ENCODE measurements at places on chromosomes 6 and 20.

DNA sequence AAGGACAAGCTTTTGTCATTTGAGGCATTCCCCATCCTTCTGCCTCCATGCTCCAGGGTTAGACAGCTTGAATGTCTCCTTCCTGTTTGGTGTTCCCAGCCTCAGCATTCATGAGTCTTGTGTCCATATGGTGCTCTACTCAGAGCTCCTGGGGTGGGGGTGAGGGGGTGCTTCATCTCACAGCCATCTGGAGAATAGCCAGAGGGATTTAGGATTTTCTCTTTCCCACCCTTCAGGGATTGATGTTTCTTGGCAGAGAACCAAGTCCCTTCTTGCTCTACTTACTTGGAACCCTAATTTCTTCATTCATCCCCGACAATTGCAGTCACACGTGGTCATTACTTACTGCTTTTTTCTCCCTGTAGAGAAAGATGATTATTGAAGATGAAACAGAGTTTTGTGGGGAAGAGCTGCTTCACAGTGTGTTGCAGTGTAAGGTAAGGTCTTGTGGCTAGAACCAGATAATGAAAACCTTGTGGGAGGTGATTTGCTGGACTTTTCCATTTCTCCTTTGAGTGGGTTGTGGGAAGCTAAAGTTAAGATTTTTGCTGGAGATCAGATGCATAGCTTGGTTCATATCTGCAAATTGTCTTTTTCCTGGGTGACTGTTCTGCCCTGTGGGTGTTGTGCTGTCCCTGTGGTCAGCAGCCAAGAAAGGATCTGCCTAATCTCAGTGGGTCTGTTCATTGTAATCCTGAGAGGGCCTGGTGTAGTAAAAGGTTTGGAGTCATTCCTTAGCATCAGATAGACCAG, 18.6 kb downstream of the CMTR1 start:
- no peak for DNase-seq

GRCh38 chr20:52402514-52402913, 210.9 kb upstream of the ZFP64 start:
- DNase-seq: no peak

GRCh38 chr20:8330319-8330784, 198.3 kb downstream of the PLCB1 start:
- no peak for DNase-seq

DNA sequence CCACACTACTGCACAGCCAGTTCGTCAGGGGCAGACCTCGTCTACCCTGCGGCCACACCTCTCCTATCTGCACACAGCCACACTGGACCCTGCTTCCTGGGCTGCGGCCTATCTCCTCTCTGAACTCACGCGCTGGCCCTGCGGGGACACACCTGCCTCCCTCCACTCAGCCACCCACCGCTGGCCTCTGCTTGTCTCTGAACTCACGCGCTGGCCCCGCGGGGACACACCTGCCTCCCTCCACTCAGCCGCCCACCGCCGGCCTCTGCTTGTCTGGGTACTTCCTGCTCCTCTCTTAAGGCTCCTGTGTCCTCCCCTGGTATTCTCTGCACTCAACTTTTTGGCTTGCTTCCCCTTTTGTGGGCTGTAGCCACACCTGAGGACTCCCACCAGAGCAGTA, 52.3 kb downstream of the HUS1B start:
- DNase-seq: no peak

GRCh38 chr6:151716526-151716932, 91.0 kb upstream of the ESR1 start:
- no peak for DNase-seq

DNA sequence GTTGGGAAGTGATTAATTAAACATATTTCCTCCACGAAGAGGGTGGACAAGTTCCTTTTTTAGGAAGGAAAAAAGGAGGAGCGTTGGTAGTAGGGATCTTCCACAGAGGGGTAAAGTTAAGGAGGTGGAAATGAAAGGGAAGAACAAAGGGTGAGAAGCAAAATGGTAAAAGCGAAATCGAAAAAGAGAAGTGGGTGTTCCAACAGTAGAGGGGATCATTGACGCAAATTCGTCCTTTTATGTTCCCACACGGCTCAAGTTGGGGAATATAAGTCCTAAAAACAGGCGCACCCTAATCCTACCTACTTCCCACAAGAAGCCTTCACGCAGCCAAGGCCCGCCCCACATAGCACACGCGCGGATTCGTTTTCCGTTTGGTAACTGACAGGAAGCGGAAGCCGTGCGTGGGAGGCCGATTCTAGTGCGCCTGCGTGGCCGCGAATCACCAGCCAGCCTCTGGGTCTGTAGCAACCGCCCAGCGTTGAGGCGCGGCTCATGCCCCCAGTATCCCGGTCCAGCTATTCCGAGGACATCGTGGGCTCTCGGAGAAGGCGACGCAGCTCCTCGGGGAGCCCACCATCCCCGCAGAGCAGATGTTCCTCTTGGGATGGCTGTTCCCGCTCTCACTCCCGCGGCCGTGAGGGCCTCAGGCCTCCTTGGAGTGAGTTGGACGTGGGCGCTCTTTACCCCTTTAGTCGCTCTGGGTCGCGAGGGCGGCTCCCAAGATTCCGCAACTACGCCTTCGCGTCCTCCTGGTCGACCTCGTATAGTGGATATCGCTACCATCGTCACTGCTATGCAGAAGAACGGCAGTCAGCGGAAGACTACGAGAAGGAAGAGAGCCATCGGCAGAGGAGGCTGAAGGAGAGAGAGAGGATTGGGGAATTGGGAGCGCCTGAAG, at the start of gene NKAPL:
NKAPL (plus strand) TSS at position 421 of the 901 bp plus-strand sequence; CDS start at position 496, 75 bp downstream.
- peak; percentile 60 for DNase-seq

DNA sequence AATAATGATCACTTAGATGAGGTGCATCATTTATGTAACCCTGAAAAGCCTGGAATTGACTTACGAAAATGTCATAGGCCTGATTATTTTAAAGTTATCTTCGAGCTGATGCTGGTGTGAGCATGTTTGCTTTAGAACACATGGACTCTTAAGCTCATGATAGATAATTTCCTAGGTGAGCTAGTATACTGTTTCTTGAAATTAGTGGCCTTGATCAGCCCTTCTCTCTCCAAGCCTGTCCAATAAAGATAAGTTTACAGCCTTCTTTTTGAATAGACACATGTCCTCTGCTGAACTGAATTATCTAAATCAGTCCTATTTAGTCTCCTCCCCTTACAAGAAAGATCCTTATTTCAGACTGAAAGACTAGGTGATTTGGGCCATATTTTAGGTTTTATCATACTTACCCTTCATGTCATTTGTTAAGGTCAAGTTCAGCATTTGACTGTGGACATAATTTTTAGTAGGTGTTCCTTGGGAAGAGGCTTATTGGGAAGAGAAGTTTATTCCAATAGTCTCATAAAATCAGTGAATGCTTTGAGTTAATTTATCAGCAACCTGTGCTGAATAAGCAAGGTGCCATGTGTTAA, 15.3 kb downstream of the FOXO3 start:
- DNase-seq: no peak

DNA sequence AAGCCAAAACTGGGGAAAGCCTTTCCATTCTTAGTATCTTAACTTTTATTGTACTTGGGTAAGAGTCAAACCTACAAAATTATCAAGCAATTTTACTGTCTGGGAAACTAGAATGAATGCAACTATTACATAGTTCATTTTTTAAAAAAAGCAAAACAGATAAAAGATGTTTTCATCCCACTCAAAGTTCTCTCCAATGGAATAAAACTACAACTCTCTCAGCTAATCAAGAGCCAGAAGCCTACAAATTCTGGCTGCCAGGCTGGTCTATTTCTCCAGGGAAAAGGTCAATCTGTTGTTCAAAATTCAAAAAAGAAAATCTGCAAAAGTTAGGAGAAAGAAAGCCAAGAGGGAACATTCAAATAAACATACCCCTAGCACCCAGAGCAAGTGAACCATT, 56.2 kb downstream of the COL12A1 start:
- no peak for DNase-seq

DNA sequence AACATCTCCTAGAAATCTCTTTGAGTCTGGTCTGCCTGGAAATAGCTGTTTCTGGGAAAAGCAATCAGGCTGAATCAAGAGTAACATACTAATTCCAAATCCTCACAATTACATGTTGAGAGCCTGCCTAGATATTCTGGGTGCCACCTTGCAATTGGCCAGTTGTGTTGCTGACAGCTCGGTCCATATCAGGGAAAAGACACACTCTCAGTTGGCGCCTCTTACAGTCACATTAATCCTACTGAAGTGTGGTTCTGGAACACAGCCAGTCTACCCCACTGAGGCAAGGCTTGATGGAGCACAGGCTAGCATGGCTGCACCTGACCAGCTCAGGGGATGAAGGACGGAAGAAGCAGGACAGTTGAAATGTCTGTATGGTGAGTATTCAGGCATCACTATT, 121.4 kb upstream of the TAB2 start:
- DNase-seq: no peak

DNA sequence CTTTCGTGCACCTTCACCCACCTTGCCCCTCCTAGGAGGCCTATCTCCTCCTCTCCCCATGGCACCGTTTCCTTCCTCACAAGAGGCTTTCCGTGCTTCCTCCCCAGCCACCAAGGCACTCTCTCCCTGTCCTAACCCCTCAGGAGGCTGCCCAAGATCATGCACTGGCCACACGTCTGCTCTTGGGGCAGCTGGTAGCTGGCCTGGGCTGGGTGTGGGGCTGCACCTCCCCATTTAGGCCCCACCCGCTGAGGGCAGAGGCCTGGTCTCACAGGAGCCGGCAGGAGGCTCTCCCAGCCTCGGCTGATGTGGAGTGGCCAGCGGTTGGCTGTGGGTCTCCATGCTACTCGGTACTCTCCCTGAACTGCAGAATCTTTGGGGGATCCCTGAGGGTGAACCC, 13.6 kb downstream of the NOL4L start:
- DNase-seq: no peak

DNA sequence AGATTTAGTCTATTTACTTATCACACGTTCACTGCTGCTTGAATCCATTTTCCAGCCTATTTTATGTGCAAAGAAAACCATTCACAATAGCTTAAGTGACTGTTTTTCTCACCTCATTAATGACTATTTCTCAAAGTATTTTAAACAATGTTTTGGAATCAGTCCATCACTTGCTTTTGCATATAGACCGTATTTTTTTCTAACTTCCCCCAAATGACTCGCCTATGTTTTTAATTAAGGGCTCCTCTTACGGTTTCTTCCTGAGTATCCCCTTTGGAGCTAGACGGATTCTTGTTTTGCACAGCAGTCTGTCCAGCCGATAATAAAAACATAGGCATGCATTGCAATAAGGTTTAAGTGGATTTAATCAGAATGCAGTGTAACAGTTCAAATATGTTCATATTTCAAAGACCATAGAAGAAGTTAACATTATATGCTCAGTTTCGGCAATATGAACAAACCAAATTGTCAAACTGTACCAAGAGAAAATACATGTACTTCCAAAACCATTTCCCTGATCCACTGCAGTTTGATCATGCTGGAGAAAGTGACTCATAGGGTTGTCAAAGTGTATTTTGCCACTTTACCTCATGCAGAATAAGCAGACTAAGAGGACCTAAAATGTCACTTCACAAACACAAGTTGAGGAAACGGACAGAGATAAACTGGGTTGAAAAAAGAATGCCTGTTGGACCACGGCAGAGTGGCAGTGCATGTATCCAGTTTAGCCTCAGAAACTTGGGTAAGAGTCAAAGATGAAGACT, 66.4 kb downstream of the HMGN3 start:
- DNase-seq: no peak

GRCh38 chr20:44544263-44544662, 22.4 kb upstream of the SERINC3 start:
- no peak for DNase-seq

DNA sequence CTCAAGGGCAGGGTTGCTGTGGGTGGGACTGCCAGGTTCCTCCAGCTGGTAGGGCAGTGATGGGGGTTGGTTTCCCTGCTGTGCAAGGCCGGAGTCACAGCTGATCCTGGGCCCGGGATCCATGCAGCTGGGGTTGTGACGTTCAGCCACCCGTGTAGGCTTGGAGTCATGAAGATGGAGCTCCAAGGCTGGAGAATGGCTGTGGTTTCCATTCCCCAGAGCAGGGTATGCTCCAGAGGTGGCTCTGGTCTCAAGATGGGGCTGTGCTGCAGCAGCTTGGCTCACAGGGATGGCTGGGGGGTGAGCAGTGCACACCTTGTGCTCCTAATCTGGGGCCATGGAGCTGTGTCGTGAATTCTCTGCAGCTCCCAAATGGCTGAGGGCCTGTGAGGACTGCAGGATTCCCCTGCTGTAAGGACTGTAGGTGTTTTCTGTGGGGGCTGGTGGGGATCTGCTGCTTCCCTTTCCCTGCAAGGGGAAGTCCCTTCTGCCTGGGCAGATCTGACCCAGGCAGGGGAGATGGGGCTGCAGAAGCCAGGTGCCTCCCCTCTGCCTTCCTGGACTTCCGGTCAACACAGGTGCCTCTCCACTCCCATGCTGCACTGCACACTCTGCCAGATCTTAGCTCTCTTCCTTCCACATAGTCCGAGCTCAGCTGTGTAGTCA, 15.9 kb downstream of the KIF25 start:
- no peak for DNase-seq

DNA sequence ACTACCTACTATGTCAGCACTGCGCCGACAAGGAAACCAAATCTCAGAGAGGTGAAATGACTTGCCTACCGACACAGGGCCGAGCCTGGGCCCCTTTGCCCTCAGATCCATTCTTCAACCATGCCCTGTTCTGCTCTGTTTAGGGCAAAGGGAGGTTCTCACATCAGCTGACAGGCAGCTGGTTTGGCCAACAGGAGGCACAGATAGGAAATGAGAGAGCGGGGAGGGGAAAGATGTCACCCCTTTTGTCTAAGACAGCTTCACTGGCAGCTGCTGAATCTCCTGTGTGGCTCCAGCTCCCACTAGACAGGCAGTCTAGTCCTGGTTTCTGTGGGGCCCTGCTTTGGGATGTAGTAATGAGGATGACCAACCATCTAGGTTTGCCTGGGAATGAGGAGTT, 158.7 kb downstream of the TMEM200A start:
- no peak for DNase-seq
